Activated CD8-positive, alpha-beta T cell treated with anti-CD3 and anti-CD28 coated beads for 36 hours (primary cell): ENCODE measurements at places on chromosomes 12 and 14.

GRCh38 chr12:89448951-89449371, 75.6 kb downstream of the GALNT4 start:
- no peak for DNase-seq

- no peak for DNase-seq
Observed at GRCh38 chr12:124852329-124852831, 11.3 kb downstream of the SCARB1 start.

DNA sequence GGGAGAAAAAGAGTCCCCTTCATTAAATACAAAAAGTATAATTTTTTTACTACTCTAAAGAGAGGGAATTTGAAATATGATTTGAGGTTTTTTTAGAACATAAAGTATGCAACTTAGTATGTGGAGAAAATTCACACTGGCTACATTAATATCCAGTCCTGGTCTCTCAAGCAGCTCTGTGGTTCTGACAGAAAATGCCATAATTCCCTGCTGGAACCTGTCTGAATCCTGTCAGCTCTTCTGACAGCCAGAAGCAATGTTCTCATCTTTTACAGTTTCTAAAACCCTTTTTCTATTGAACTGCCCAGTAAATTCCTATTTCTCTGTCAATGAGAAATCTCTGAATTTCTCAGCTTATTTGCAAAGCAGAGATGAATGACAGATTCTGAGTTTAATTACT, 13.4 kb upstream of the NOVA1 start:
- DNase-seq = no peak

- DNase-seq = no peak
Observed at GRCh38 chr14:93319494-93319893, 13.3 kb downstream of the BTBD7 start.

DNA sequence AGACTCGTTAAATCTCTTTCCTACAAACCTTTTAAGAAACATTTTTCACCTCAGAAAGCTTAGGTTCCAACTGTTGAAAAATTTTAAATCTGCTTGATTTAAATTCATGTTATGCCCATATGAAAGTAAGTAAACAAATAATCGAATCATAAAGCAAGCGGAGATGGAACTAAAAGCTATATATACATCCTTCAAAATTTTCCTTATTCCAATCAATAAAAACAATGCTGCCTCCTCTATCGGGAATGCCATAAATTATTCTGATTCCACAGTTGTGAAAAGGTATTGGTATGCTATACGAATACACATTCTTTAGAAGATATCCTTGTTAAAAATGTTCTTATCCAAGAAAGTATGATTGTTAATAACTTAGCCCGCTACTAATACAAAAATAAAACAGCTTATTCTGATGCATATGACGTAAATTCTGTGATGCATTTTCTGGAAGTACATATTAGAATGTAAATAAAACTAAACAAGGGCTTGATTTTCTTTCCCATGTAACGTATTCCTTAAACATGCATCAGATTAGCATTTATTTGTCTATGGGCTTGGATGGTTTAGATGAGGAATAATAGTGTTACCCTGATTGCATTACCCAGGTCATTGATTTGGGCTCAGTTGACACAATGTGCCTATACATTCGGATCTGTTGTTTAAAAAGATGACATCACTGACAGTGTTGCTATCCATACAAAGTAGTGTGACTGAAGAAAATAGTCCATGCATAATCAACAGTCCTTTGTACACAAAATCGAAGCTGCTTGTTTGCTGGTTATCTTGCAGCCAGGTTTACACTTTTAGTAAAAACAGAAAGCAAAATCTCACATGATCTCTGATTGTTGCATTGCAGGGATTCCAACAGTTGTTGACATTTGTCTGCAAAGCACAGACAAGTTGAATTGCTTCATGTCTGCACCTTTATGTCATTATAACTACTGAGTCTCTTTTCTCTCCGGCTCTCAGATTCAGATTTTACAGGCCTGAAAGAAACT, 656 bp upstream of the DTD2 start:
- no peak for DNase-seq

DNA sequence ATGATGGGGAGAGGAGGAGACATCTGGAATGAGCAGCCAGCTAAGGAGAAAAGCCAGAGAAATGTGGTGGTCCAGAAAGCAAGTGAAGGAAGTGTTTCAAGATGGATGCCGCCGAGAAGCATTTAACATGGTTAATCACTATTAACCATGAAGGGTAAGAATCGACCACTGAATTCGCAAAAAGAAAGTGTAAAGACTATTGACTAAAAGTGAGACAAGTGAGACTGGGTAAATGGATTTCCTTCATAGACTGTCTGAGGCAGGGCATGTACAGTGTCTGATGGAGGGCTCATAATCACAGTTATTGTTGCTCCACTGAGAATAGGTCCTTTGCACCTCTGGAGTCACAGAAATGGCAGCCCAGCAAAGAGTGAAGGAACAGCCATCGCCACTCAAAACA, 25.3 kb upstream of the CLMN start:
- DNase-seq = no peak

- no peak for DNase-seq
Observed at GRCh38 chr12:14403711-14404196, 38.3 kb downstream of the ATF7IP start.

GRCh38 chr12:1435456-1435855, 158.9 kb downstream of the FBXL14 start:
- no peak for DNase-seq

- DNase-seq = peak; percentile 61
Observed at GRCh38 chr14:66624336-66624937, 116.5 kb downstream of the GPHN start.

- no peak for DNase-seq
Observed at GRCh38 chr14:99268810-99269707, 2.9 kb downstream of the BCL11B start.

GRCh38 chr12:1908758-1909157, 9.7 kb downstream of the CACNA2D4 start:
- no peak for DNase-seq

- no peak for DNase-seq
Observed at GRCh38 chr14:73842201-73842600, 9.4 kb upstream of the PTGR2 start.

DNA sequence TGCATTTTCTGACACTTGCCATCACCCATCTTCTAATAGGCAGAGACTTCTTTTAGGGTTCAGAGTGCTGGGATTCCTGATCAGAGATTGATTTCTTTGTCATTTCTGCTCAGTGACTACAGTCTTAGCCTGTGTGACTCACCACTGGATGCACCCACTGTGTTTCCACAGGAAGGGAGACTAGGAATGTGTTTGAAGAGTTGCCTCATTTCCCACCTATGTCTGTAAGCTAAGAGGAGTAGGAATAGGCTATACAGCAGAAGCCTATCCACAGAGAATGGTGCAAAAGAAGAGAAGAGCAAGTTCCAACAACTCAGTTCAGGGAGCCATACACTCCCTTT, 60.2 kb upstream of the ACTN1 start:
- no peak for DNase-seq

DNA sequence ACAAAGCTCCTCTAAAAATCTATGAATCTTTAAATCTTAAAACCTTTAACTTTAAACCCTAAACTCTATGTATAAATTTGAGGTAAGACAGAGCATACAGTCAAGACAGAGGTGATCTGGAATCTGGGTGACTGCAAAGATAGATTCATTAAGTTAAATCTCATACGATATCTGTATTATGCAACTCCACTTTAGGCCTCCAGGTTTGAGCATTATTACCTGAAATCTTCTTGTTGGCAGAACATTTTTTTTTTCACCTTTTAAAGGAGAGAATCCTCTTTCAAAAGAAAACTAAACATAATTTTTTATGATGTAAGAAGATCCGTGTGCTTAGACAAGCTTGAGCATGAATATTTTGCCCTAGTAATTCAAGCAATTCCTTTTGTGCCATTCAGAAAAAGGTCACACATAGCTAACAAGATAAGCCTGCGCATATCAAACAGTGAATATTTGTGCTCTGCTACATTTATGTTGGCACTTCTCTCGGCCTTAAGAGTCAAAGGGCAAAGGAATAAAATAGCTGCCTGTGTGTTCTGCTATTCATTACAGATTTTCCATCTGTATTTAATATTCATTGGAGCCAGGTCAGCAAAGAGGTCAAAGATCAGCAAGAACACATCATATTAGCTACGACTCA, 163.3 kb downstream of the TMTC3 start:
- DNase-seq = no peak

DNA sequence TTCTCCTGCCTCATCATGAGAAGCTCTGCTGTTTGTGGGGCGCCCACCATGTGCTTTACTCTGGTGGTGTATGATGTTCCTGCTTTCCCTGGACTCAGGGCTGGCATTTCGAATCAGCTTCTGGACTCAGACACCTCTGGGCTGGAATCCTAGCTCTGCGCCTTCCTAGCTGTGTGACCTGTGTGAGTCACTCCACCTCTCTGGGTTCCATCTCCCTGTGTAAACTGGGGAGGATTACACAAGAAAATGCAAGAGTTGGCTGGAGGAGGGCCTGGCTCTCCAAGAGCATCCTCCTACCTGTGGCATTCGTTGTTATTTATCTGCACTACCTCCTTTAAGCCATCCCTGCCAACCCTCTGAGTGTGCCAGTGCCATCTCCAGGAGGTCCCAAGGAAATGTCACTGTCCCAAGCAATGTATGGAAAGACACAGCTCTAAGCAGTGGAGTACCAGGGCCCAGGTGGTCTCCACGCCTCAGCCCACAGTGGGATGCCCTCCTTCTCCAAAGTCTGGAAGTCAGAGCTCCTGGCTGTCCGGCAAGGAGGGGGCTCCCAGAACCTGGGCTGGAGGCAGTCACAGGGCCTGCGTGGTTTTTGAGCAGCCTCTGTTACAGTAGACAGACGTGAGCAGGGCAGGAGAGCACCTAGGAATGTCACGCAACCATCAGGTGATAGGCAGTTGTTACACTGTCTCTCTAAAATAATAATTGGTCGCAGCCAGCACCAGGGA, 7.3 kb upstream of the TNFAIP2 start:
- no peak for DNase-seq

DNA sequence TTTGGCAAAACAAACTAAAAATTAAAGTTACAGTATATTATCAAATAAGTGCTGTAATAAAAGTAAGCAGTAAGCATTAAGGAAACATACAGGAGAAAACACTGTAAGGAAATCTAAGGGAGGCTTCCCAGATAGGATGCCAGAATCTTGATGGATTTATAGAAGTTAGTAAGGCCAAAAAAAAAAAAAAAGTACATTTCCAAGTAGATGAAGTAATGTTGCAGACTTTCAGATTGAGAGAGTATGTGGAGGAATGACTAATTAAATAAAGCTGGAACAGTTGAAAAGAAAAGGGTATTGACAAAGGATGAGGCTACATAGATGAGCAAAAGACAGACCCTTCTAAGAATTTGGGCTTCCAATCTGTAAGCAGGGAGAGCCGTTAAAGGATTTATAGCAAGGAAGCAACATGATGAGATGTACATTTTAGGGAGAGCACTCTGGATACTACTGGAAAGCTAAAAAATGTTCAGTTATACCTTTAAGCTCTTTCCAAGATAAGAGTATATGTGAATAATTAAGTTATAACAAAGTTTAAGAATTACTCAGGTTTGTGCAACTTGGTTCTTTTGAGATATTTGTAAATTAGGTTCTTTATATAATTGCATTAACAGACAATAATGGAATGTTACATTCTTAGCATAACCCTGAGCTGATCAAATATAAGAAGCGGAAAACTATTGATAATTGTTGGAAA, 87.5 kb upstream of the MON2 start:
- DNase-seq = no peak

DNA sequence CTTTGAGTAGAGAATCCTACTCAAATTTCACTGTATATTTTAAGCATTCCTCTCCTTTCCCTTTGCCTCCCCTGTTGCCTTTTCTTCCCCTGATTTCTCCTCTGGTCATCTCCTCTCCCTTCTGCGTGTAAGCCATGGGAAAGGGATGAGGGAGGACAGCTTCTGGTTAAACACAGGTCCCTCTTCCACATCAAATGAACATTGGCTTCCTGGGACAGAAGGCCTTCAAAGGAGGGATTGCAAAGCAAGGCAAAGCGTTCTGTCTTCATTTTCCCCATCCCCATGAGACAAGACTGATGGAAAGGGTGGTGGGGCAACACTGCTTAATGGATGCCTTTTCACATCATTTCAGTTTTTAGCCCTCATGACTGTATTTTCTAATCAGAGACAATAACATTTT, 26.2 kb downstream of the GPRC5A start:
- DNase-seq = no peak
